ENCODE measurements at places on chromosomes 1 and 21.

DNA sequence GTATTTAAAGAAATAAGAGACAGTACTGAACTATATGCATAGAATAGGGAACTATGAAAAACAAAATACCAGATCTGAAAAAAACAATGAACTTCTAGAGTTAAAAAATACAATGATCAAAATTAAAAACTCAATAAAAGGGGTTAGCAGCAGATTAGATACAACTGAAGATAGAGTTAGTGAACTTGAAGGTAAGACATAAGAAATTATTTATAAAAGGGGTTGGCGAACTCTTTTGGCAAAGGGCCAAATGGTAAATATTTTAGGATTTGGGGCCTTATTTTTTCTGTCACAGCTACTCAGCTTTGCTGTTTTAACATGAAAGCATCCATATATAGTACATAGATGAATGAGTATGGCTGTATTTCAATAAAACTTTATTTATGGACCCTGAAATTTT, 111.4 kb downstream of the ST3GAL3 start:
- no peak for DNase-seq

DNA sequence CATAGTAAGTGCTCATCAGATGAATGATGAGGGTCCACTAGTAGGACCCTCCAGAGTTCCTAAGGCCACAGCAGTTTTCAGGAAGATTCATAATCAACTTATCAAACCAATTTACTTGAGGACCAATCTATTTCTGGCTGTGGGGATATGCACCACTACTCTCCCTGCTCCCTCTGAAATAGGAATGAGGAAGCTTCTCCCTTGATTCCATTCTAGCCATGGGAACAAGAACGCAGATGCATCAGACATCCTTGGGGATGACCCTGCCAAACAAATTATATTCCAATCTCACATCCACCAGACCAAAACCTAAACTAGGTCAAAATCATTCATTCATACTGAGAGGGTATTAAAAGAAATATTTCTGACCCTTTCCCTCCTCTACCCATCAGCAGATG, 31.5 kb downstream of the JAK1 start:
- no peak for DNase-seq

GRCh38 chr1:219189021-219189824, 15.5 kb downstream of the LYPLAL1 start:
- DNase-seq: no peak

DNA sequence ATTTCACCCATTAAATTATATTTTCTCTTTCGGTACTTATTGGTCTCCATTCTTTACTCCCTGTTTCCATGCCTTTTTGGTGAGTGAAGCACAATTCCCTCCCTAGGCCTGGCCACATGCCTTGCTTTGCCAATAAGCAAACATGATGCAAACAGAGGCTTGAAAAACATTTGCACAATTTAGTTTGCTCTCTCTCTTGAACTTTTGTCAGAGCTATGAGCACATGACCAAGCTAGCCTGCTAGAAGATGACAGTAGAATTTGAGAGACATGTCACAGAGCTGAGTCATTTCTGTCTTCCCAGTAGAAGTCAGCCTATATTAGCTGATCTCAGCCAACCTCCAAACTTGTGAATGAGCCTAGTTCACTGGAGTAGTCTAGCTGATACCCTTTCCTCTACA, 24.6 kb downstream of the ANGPTL3 start:
- no peak for DNase-seq

All from NCI-H2227 treated with DMSO at 0.1 percent for 48 hours (cell line).